ENCODE measurements at places on chromosomes 7 and 10. TPM values are rescaled to one million over a fixed set of nuclear protein-coding genes. Genes with fewer than 3 reads are reported as not detected.

Gene TAS2R3
- total RNA-seq, result 1.0 TPM

Gene ITPRID1
- not detected for total RNA-seq

Gene PKD2L1
- total RNA-seq, result 0.25 TPM

Gene CALD1
- total RNA-seq, result 1.0 TPM

Gene FAM13C
- total RNA-seq, result not detected

Gene SKIDA1
- 0.22 TPM for total RNA-seq

Gene NAPEPLD
- total RNA-seq, result 12.9 TPM

Gene CALML5
- total RNA-seq, result not detected

Gene PRR15
- not detected for total RNA-seq

Gene KLF14
- total RNA-seq, result not detected

Data from Karpas-422 (cell line).